ENCODE measurements at places on chromosomes 2 and 18.
A peak's percentile ranks its signal among the peaks of the same experiment; 100 is the strongest.

GRCh38 chr18:10067670-10068659 is 154.1 kb downstream of the VAPA start:
- DNase-seq, result no peak

DNA sequence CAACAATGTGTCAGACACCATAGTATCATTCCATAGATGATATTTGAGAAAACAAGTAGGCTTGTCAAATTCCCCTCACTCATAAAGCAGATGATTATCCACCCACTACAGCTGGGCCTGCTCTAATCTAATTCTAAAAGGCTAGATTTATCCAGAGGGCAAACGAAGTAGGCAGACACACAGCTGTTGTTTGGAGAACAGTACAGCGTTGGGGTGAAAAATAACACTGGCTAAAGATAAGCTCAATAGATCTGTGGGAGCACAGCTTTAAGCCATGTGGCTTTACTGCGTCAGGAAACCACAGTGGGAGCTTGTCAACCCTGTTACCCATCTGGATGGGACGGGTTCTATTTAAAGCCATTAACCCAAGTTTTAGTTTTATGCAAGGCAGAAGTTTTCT is 48.9 kb upstream of the COBLL1 start:
- no peak for DNase-seq

GRCh38 chr2:102484310-102485061 is 11.5 kb downstream of the SLC9A4 start:
- DNase-seq, result no peak

DNA sequence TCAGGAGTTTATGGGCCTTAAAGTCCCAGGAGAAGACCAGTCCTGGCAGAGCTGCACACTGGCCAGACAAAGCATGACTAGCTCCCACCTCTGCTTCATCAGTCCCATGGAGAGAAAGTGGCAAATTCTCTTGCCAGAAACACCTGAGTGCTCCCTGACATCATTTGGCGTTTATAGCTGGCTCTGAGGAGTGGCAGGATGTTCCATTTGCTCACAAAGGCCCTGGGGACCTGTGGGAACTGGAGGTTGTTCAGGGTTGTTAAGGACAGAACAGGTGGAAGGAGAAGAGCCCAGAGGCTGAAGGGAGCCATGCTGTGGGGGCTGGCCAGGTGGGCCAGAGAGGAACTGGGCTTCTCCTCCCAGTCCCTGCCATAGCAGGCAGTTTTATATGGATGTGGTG is 56.1 kb downstream of the RPL37A start:
- DNase-seq, result no peak

- DNase-seq, result no peak
These were observed 59.3 kb downstream of the COBLL1 start for GRCh38 chr2:164782323-164782722.

GRCh38 chr2:8487461-8487932 is 194.4 kb upstream of the ID2 start:
- DNase-seq, result no peak

DNA sequence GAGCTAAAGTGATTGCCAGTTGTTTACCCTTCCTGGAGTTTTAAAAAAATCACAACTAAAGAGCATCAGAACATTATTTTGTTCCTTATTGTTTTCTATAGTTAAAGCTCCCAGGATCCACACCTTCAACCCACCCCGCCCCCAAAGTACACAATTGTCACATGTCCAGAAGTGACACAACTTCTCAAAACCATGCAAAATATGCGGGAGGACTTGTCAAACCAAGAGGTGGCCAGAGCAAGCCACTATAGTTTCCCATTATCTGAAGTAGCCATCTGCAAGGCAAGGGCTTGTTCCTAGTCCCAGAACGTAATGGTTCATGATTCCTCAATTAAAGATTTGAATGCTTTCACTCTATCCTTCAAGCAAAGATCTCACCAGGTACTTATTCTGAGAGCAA is 9.9 kb upstream of the INO80C start:
- no peak for DNase-seq

DNA sequence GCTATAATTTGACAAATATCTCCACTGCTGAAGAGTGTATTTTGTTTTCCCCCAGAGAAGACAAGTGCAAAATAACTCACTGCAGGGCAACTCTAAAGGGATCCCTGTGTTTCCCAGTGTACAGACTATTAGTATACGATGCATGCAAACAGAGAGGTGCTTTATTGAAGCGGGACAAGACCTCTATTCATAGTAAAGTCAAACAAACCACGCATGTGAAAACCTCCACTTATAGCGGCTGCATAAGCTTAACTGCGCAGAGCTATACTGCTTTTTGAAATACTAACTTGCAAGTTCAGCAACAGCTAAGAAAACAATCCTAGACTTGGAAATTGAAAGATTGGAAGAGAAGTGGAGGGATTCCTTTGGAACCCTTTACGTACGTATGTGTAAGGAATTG is 15.6 kb downstream of the RNF144A start:
- no peak for DNase-seq

GRCh38 chr2:195406886-195407603 is 250.0 kb upstream of the SLC39A10 start:
- DNase-seq, result no peak

DNA sequence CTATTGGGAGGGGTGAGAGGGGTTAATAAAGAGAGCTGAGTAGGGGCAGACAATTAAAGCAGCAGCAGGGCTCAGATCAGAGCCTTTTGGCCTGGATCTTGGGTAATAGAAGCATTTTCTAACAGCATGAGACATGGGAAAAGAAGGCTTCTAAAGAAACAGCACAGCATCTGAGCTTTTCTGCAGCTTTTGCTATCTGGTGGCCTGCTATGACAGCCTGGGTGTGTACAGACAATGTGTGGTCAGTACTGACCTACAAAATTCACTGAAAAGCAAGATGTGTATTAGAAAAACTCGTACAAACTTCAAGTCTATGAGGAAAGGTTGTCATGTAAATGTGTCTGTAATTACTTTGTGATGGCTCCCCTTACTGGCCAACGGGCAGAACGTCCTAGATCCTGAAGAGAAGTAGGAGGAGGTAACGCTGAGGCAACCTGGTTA is 95.6 kb downstream of the GALNT3 start:
- peak; percentile 56 for DNase-seq

GRCh38 chr2:12430407-12431133 is 286.2 kb upstream of the TRIB2 start:
- DNase-seq, result peak; percentile 51

GRCh38 chr2:158904627-158905177 is 63.7 kb upstream of the TANC1 start:
- DNase-seq, result no peak

GRCh38 chr2:40028792-40029488 is 249.9 kb upstream of the THUMPD2 start:
- DNase-seq, result no peak

DNA sequence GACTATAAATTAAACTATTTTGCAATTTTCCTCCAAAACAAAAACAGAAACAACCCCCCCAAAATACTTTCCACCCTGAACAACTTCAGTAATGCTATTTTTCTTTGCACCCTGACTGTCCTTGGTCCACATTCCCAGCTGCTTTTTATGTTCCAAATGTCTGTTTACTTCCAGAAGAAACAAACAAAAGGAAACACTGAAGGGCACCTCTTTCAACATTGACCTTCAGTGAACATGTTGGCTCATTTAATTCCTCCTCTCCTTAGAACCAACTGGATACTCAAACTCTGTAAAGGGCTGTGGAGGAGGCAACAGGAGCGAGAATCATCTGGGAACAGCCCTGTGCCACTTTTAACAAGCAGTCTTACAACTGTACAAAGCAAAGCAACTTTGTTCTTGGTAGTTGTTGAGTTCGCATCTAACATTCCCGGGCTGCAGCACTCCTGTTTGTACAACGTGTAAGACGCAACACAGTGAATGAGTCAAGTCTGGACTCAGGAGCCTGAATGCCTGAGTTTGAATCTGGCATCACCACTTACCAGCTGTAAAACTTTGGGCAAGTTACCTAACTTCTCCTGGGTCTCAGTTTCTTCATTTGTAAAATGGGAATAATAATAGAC is 111.4 kb upstream of the GATA6 start:
- DNase-seq, result no peak

DNA sequence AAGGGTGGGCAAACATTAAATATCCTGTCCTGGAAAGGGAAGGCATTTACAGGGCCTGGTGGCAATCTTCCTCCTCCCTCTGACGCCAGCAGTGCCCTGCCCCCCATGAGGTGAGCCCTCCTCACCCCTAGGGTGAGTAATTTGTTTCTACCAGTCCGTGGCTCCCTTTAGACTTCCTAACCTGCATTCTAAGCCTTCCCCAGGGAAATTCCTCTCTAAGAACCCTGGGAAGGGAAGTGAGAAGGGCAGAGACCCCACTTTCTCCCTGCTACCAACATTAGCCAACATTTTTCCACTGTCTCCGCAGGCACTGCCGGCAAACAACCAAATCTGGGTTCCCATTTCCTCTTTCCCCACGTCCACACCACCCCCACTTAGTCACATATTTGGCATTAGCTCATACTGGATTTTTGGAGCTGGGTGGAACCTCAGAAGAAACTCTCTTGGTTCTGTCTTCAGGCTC is 69.3 kb downstream of the NRP2 start:
- no peak for DNase-seq

DNA sequence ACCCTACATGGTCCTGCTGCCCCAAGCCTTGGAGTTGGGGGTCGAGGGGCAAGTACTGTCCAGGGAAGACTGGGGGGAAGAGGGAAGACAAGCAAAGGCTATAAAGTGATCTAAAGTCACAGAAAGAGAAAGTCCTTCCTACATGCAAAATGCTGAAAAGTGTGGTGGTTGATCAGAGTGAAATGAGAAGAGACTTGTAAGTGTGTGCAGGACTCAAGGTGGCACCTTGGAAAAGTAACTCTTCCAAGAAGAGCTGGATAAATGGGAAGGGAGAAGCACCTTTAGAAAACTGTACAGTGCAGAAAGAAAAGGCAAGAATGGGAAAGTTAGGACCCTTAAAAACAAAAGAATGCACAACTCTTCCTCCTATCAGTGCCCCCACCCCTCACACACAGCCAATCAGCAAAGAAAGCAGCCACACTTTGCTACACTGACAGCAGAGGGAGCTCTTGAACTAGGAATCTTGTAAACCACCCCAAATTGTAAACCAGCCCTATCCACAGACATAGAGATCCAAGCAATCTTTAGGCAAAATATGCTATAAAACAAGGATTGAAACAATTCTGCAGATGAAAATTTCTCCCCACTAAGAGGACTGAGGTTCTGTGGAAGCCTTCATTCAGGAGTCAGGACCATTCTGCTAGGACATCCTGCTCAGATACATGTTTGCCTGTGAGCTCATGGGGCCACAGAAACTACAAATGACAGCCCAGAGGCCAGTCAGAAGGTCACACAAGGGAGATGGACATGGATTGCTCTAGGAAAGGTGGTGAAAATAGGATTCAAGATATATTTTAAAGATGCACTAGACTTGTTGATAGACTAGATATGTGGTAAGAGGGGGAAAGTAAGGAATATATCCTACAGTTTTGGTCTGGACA is 146.4 kb downstream of the FTCDNL1 start:
- peak; percentile 76 for DNase-seq

- DNase-seq, result no peak
These were observed 1.1 kb downstream of the L3MBTL4 start for GRCh38 chr18:6413579-6414117.

DNA sequence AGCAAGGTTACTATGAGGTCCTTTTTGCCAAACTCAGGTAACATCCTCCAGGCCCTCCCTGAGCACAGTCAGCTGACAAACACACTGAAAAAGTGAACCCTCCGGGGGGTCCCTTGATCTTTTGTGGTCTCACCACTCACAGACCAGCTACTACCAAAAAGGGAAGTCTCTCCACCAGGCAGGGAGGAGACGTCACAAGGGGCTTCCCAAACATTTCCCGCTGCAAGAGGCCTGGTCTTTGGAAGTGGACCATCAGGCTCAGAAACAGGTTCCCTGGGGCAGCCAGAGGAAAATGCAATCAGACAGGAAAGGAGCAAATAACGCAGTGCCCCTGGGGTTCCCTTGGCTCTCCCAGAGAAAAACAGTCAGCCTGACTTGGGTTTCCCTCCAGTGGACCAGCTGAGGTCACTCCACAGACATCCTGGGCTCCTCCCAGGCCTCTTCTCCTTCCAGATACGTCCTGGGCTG is 38.7 kb upstream of the POMC start:
- DNase-seq, result no peak

DNA sequence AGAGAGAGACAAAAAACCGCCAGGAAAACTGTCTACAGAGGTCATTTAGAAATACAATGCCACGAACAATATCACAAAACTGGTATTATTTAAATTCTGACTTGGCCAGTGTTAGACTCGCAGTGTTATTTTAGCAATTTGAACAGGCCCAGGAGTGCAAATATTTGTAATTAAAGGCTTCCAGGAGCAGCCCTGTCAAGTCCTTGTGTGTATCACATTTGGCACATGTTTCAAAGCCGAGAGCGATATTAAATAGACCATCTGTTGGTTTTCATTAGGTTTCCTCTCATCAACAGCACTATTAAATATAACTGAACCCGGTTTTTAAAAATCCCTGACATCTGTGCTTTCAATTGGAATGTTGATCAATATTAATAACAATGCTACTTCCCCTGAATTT is 656.9 kb downstream of the TSN start:
- DNase-seq, result no peak

- no peak for DNase-seq
These were observed 19.8 kb downstream of the INO80C start for GRCh38 chr18:35477974-35478373.

DNA sequence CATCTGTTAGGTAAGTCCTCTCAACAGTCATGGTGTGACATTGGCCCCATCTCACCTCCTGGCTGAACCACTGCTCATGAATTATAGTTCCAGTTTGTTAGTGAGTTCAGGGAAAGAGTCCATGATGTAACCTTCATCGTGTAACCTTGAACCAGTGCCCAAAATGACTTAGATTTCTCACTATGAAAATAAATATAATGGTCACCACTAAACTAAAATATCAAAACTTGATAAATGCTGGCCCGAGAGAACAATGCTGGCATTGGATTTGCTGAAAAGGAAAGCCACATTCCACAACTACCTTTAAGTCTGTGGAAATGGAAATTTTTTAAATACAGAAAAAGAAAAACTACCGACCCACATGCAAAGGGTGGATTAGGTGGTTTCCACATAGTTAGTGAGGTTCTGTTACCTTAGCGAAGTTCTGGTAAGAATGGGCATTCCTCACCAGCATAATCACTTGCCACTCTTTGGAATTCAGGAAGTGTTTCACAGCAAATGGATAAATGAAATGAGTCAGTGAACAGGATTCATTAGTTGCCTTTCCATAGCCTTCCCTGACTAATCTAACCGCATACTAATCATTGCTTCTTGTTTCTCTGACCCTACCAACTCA is 133.9 kb upstream of the CTAGE1 start:
- DNase-seq, result no peak

DNA sequence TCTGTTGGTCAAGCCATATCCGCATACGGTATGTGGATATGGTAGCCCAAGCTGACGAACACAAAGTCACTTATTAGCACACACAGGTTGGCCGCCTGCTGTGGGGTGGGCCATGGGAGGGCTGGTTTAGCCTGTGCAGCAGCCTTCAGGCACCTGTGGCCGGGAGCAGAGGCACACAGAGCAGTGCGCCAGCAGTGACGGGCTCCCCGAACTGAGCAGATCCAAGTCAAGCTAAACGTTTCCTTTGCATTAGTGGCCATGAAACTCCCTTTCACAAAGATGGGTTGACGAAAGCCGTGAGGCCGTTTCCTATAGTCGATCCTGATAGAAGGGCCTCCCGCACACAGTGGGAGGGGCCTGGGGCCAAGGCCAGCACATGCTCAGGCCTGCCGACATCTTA is 72.1 kb downstream of the TSHZ1 start:
- no peak for DNase-seq

GRCh38 chr2:54318821-54319220 is 62.8 kb upstream of the TSPYL6 start:
- DNase-seq, result no peak

GRCh38 chr18:22609642-22610041 is 191.9 kb upstream of the CTAGE1 start:
- no peak for DNase-seq
